ENCODE measurements at places on chromosomes 7 and 10.

DNA sequence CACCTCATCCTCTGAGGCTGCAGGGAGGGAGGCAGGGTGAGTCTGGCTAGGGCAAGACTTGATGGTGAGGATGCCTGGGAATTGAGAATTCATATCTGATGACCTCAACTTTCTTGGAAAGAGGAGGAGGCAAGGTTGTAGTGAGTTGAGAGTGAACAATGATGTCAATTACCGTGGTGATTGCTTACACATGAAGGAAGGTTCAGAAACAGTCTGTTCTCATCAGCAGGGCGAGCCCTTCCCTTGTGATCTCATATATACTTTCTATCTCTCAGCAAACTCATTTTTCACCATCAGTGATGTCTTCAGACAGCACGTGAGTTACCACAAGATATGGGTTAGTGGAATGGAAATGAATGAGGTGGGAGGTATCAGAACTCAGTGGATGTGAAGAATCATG, 20.1 kb upstream of the COL13A1 start:
- no peak for DNase-seq

DNA sequence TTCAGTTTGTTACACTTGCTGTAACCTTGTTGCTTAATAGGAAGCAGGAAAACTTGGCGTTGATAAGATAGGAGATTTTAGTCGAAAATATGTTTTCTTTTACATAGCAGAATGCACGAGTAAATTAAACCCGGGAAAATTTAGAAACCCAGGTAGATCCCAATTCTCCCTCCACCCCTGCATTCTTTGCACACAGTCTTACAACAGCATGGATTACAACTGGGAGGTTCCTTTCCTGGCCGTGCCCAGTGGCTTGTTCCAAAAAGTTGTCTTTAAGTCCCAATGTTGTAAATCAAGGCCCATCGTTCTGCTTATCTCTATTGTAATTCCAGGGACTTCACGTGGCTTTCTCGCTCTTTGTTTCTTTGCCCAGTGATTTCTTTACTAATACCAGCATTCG, 1.1 kb upstream of the DPY19L1 start:
- no peak for DNase-seq

- no peak for DNase-seq
These were observed 137.8 kb downstream of the SH3PXD2A start for GRCh38 chr10:103717341-103718246.

GRCh38 chr7:112362731-112363131, 87.5 kb upstream of the IFRD1 start:
- no peak for DNase-seq

DNA sequence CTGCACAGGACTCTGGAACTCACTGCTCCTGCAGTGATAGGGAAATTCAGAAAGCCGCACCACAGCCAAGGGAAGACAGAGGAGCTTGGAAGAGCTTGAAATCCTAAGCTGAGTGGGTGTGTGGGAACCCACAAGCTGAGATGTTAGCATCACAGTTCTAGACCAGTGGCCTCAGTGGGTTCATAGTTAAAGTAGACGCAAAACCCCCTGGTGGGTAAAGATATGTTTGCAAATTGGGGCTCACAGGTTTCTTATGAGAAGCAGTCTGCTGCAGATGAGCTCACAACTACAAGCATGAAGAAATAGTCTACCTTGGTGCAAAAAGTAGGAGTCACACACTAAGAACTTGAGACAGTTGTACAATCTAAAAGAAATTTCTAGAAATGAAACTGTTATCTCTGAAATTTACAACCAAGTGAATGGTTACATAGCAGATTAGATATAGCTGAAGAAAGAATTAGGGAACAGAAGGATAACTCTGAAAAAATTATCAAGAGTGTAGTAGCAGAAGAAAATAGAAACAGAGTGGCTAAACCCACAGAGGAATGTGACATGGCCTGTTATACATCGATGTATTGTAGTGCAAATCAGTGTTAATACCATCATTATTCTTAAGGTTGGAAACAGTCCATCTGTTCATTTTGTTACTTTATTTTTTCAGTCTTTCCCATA, 77.2 kb downstream of the DYNC2I1 start:
- no peak for DNase-seq

DNA sequence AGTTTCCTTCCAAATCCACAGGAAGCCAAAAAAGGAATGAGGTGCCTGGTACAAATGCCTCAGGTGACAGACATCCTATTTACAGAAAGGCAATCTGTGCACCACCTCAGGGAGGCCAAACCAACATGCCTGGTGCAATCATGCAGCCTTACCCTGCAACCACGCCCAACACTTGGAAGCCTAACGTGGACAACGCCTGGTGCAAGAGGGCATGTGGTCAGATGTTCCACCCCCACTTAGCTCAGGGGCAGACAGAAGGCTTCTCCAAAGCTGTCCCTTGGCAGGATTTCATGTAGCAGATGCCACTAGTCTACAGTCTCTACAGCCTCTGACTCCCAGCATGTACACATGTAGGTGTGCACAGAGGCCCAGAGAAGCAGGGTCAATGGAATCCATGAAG, 89.5 kb downstream of the KCNMA1 start:
- no peak for DNase-seq

DNA sequence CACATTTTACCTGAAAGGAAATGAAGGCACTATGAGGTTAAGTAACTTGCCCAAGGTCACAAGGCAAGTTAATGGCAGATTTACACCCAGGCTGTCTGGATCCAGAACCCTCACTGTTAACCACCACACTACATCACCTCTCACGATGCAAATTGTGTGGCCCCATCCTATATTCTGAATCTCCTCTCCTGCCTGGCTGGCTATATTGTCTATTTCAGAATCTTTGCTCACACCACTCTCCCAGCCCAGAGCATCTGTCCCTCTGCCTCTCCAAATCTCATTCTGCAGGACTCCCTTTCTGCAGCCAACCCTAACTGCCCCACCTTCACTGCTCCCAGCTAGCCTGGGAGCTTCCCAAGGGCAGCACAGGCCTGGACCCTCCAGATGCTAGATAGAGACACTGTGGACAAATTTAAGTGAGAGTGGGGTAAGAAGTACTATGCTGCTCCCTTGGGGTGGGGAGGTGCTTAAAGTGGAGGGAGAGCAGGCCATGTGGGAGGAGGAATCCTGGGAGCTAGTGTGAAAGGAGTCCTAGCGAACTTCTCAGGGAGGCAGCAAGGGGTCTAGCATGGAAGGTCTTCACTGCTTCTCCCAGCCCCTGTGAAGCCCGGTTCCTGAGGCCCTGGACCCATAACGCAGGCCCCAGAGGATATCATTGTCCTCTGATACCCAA, 786 bp downstream of the CUEDC2 start:
- no peak for DNase-seq

- DNase-seq = no peak
These were observed 1193.4 kb downstream of the SORCS3 start for GRCh38 chr10:105834261-105835059.

DNA sequence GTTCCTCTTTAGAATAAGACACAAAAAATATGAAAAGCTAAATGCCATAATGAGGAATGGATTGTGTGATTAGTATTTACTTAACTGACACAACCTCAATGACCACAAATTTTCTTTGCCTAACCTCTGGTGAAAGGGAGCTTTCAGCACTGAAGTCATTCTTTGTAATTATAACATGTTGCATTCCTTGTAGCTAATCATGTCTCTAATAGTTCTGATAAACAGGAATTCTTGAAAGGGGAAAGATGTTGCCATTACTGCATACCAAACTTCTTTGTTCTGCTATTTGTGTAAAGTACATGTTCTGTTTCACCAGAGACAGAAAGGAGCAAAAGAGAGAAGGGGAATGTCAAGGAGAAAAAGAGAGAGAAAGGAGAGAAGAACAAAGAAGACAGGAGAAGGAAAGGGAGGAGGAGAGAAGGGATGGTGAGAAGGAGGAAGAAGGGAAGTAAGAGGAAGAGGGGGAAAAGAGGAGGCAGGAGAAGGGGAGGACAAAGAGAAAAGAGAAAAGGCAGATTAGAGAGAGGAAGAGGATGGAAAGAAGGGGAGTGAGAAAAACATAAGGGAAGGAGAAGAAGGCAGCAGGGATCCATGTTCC, 120.9 kb downstream of the SEMA3D start:
- DNase-seq = no peak

- DNase-seq = no peak
These were observed 37.7 kb downstream of the RBAK start for GRCh38 chr7:5083311-5083711.

DNA sequence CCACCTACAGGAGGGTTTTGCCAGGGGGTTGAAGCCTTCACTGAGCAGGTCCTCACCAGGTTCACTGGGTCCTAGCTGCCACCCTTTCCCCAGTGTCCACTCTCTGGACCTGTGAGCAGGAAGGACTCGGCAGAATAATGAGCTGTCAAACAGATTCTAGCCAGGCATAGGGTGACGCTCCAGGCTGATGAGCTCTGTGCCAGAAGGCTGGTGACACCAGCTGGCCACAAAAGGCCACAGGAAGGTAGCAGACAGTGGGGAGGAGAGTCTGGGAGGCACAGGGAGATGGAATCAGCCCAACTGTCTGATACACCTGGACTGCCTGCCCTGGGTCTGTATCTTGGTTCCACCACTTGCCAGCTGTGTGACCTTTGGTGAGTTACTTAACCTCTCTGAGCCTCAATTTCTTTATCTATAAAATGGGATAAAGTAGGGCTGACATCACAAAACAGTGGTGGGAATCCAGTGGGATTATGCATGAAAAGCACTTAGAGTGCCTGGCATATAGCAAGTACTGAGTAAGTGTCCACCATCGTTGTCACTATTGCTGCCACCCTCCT, 26.7 kb upstream of the NDST2 start:
- no peak for DNase-seq

GRCh38 chr7:159092701-159093121, 52.0 kb downstream of the VIPR2 start:
- DNase-seq = no peak

- no peak for DNase-seq
These were observed 15.8 kb downstream of the FAM20C start for GRCh38 chr7:208130-208673.
